A549 treated with Mapracorat at 1 μM for 4 hours (cell line): ENCODE measurements at places on chromosomes 2 and 18. TPM values are rescaled to one million over a fixed set of nuclear protein-coding genes. Genes with fewer than 3 reads are reported as not detected.

Gene CCDC121
- 3.4 to 4.3 TPM (median 3.8 TPM) in 5 replicates for total RNA-seq

Gene SKOR2
- total RNA-seq = not detected in 5 replicates

Gene NMUR1
- not detected in 5 replicates for total RNA-seq

Gene HOXD12
- total RNA-seq = not detected in 5 replicates
